Activated gamma-delta T cell (primary cell): ENCODE measurements at places on chromosomes 16 and 17.

DNA sequence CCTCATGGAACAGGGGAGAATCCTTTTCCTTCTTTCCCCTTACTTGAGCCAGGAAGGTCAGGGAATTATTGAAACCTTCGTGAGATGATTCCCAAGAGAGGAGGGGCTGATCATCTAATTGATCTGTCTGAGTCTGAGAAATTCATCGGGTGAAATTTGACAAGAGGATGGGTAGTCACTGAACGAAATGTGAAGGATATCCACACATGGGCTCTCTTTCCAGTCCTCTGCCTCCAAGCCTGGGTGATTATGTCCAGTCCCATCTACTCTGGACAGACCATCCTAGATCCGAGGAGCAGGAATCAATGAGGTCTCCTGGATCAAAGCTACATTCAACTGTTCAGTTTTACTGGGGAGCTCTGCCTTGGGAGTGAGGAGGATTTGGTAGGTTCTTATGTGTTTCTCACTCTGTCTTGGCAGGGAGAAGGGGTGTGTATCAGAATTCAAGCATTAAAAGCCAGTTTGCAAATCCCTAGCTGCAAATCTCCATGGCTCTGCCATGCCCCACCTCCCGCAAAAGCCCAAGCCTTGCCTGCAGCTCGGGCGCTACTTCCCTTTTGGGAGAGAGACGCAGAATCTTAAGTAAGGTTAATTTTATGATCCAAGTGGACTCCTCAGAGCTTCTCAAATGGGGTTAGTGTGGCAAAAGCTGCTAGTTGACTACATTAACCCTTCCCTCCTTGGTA is 47.1 kb upstream of the TEKT3 start:
- no peak for DNase-seq

DNA sequence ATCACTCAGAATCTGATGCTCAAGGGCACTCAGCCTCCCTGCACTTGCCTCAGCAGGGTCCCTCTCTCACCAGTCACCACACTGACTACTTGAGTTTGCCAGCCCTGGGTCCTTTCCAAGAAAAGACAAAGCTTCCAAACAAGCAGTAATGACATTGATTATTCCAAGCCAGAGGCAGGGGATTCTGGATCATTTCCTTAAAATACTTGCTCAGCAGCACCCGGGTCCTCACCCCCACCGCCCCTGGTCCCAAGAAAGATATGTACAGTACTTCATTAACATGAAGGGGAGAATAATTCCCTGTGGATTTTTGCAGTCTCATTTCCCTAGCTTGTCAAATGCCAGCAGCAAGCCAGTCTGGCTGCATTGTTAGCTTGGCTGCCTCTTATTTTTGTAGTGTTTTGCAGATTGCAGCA is 83.2 kb upstream of the GNAO1 start:
- no peak for DNase-seq

GRCh38 chr17:64685705-64686104 is 23.6 kb upstream of the SMURF2 start:
- no peak for DNase-seq

DNA sequence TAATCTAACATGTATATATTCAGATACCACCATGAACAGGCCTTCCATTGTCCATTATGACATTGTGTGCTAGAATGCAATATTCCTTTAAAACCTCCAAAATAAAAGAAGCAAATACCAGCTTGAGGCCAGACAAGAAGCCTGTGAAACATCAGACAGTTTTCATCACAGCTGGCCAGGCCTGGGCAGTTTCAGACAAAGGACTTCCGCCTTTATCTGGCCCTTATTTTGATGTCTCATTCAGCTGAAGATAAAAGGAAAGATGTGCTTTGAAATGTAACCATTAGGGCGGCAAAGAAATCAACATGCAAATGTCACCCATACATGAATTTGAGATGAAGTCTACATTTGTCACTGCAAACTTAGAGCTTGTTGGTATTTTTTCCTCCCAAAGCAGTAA is 737.5 kb downstream of the KCNJ2 start:
- DNase-seq, result no peak

- no peak for DNase-seq
These were observed 10.5 kb downstream of the XYLT2 start for GRCh38 chr17:50356418-50356817.
